ENCODE measurements at places on chromosomes 11 and 22. TPM values are rescaled to one million over a fixed set of nuclear protein-coding genes. Genes with fewer than 3 reads are reported as not detected.

DNA sequence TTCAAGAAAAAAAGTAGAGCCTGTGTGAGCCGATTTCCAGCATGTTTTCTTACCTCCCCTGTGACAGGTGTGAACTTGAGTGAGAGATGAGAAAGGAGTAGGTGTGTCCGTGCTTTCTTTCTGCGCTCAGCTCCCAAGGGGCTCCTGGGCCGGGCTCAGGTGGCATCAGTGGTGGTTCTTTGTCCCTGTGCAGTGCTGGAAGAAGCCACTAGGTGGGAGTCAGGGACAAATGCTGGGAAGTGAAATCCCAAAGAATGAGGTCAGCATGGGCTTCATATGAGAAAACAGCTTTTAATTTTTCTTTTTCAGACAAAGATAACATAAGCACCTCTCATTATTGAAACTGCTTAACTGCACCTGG, 57.8 kb downstream of the PPFIBP2 start:
- DNase-seq, result peak; percentile 63

DNA sequence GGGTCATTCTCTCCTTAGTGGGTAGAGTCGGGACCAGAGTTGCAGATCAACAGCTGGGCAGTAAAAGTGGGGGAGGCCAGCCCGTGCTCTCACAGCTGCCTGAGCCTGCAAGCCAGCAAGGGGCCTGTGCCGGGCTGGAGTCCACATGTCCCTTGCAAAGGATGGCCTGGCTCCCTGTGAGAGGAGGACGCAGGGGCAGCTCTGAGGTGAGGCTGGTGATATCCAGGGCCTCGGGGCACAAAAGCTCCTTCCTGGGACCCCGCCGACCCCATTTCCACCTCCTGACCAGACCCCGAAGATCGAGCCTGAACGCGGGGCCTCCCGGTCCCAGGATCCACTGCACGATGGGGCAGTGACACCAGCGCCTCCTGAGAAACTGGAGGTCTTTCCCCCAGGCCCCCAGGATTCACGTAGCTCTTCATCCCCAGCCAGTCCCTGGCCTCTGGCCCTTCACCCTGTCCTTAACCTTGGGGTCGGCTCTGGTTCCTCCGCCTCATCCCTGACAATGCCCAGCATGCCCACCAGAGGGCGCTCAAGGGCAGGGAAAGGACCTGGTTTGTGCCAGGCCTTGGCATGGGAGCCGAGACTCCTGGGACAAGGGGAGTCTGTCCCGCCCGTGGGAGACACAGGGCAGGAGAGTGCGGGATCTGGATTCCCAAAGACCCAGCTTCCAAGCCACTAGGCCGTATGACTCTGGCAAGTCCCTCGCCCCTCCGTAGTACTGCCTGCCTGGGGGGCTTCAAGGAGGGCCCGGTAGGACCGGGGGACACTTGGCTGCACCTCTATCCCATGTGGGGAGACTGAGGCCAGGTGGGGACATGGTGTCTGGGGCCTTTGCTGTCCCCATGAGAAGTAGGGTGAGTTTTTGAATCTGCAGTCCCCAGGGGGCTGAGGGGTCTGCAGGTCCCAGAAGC, 17.8 kb upstream of the WNT7B start:
- peak; percentile 71 for DNase-seq

GPR152 gene
- not detected for total RNA-seq

GNB1L gene
- 4.2 TPM for total RNA-seq

ASCL2 gene
- 0.83 TPM for total RNA-seq

All from pancreas (tissue), 10 donors.